ENCODE measurements at places on chromosomes 1 and 21.

GRCh38 chr1:47696404-47696736, 258.5 kb downstream of the FOXD2 start:
- DNase-seq: no peak

- DNase-seq: no peak
These were observed 3.7 kb upstream of the DVL1 start for GRCh38 chr1:1352786-1353388.

DNA sequence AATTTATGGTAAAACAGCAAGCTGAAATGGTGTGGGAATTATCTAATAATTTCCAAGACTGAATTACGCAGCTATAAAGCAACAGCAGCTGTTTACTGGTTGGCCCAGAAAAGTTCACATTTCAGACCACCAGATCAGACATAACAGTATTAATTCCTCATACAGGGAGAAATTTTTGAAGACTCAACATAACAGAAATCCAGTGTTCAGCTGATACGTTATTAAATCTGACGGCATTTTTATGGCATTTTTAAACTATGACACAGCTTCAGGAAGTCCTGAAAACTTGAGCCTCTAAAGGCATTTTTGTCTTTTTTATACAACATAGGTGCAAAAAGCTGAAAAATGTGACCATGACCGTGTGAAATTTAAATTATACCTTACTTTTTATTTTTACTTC, 91.2 kb downstream of the APP start:
- no peak for DNase-seq

- DNase-seq: no peak
These were observed 10.4 kb downstream of the IBA57 start for GRCh38 chr1:228176024-228176395.

- DNase-seq: peak; percentile 75
These were observed 10.3 kb upstream of the SLC30A10 start for GRCh38 chr1:219938706-219939105.

DNA sequence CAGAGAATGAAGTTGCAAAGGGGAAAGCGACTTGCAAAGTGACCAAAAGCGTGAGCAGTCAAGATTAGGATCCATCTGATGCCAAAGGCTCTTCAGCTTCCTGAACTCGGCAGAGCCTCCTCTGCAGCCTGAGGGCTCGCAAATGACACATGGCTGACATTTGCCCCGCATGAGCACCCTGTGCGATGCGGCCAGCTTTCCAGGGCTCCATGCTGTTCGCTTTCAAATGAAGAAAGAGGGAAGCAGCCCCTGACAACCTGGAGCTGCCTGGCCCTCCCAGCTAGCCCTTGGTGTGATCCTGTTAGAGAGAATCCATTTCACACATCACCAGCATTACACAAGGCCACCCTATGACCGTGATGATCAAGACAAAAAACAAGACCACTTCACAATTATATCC, 20.2 kb upstream of the FAM131C start:
- DNase-seq: no peak
